ENCODE measurements at places on chromosomes 2 and 18.

GRCh38 chr18:57430079-57431001 is 4.8 kb upstream of the ONECUT2 start:
- no peak for DNase-seq

- DNase-seq = no peak
These were observed at the start of gene CAPN14 for GRCh38 chr2:31217465-31218200. Gene CAPN14 (minus strand): TSS chr2:31217515. CDS start chr2:31205447, 12,068 bp downstream.

DNA sequence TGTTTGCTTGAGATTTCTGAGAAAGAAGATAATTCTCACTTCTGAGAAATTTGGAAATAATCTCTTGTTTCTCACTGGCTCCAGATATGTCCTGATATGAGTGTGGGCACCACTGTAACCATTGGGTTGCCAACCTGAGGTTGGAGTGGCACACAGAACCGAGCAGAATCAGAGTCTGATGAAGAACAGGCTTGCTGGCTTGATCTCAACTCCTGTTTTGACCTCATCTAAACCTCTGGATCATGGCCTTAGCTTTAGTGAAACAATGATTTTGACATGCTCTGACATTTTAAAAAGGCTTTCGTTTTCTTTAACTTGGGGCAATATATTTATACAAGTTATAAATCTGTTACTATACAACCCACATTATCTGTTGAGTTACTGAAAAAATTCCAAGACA is 548.0 kb downstream of the IRS1 start:
- DNase-seq = no peak

DNA sequence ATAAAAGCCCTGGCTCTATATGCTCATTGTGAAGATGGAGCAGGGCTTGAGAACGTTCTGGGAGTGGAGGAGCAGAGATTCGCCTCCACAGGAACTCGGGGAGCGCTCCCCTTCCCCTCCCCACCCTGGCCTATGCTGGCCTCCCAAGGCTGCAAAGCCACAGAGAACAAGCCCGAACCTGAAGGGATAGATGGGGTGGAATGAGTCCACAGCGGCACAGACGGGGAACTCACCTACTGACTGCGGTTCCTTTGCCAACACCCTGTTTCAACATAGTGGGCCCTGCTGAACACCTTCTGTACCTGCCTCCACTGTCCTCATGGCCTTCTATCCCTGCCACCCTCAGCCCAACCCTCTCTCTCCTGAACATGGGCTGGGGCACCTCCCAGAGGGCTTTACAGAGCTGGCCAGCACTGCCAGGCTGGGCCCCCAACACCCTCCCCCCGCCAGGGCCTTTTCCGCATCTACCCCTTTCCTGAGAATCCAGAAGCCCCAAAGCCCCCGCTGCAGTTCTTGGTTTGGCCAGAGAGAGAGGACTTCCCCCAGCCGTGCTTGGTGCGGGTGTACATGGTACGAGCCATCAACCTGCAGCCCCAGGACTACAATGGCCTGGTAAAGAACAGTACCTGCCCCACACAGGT is 41.5 kb downstream of the LMAN2L start:
- DNase-seq = no peak

GRCh38 chr18:55584201-55584600 is 3.8 kb downstream of the TCF4 start:
- DNase-seq = no peak

DNA sequence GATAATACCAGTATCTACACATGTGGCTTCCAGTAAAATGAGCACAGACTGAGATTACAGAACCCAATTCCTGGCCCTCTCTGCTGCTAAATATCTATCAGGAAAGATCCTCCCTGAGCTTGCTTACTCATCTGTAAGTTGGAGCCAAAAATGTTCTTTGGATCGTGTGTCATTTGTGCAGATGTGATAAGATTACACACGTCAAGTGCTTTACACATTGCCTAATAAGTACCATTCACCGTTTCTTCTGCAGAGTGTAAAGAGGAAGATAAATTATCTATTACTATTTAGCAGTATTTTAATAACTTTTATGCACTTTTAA is 23.2 kb upstream of the SLC20A1 start:
- no peak for DNase-seq

DNA sequence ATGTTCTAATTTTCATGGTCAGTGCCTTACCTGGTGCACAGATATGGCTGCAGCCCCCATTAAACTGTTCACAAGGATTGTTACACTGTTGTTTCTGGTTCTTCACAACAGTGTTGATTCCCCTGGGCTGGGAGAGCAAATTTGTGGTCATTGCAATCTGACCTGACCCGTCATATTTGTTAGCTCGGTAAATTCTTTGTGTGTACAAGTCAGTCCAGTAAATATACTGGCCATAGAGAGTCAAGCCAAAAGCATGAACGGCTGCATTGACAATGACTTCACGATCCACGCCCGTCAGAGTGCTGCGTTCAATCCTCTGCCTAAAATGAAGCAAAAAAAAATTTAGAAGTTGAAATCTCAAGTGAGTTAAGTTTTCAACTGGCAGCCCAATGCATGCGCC is 134.6 kb downstream of the DHRS9 start:
- DNase-seq = no peak

GRCh38 chr2:136386046-136386445 is 268.1 kb upstream of the CXCR4 start:
- no peak for DNase-seq

DNA sequence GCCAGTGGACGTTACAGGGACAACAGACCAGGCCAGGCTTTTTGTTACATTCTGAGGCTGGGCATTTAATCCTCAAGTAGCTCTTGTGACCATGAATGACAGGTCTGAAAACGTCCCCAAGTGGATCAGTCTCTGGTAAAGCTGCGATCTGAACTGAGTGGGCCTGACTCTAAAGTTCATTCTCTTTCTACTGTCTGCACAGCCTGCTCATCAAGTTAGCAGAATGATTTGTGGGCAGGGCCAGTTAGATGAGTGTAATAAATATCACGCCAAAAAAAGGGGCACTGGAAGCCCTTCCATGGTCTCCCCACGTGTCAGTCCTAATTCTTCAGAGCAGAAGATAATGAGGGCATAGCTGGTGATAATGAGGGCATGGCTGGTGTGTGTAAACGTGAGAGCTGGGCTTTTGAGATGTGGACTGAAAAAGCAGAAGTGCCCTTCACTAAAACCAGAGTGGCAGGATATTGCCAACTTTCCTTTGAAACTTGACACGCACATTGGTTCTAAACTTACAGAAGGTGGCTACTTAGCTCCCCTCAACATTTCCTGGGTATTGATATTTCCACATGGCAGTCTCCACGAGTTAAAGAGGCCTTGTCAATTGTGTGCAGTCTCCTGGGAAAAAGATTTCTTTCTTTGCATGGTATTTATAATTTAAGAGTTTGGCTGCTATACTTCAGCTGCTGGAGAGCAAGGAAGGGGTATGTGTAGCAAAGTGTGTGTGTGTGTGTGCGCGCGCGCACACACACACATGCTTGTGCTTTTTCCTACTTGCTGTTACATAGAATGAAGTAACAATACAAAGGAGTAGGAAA is 72.7 kb upstream of the LYPD6B start:
- DNase-seq = no peak

DNA sequence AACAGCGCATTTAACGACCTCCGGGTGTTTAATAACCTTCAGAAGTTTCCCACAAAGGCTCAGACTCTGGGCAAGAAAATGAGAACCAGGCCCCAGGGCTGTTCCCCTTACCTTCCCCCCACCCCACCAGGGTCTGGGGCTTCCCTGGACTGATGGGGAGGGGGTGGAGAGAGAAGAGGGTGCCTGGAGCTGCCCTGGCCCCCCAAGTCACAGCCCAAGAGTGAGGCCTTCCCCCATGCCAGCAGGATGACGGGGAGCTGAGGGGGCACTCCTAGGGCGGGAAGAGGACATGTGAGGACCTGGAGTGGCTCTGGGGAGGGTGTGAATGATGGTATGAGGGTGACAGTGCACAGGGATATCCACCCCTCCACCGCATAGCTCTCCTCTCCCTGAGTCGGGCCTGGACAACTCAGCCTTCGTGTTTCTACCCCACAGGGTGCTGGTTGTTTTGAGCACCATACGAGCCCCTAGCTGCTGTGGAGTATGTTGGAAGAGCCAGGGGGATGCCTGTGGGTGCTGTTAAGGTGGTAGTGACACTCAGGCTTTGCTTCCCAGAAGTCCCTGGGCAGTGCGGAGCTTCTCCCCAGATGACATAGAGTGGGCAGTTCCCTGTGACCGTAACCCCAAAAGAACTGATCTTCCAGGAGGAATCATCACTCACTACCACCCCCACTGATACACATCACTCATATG is 3.9 kb downstream of the PKDCC start:
- DNase-seq = no peak

DNA sequence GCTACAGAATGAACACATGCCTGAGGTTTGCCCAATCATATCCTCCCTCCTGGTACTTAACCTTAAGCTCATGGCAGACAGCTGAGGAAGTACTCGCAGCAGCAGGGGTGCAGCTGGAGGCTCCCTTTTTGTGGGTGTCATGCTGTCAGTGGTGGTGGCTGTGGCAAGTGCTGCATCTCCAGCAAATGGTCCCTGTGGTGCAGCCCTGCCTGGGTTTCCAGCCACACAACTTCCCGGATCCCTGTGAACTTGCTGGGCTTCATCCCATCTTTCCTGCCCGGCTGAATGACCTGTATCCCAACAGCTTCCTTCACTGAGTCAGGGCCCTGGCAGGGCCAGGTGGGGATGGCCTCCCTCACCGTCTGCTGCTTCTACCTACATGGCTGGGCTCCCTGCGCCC is 5.0 kb downstream of the TMEM185B start:
- no peak for DNase-seq

- no peak for DNase-seq
These were observed 9.8 kb upstream of the GNLY start for GRCh38 chr2:85684380-85684779.

DNA sequence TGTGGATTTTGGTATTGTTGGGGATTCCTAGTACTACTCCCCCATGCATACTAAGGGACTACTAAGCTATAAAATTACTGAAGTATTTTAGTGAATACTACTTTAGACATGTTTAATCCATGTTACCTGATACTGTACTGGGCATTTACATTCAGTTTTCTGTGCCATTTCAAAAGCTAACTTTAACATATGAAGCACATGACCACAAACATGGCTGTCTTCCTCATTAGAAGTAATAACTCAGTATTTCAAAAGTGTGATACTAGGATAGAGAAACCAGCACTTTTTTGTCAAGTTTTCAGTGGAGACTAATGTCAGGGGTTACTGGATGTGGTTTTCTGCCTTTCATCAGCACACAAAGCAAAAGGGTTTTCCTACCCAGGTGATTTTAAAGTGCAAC is 27.9 kb downstream of the WDR33 start:
- DNase-seq = no peak

- no peak for DNase-seq
These were observed 3.3 kb downstream of the SEMA4C start for GRCh38 chr2:96866586-96866985.

DNA sequence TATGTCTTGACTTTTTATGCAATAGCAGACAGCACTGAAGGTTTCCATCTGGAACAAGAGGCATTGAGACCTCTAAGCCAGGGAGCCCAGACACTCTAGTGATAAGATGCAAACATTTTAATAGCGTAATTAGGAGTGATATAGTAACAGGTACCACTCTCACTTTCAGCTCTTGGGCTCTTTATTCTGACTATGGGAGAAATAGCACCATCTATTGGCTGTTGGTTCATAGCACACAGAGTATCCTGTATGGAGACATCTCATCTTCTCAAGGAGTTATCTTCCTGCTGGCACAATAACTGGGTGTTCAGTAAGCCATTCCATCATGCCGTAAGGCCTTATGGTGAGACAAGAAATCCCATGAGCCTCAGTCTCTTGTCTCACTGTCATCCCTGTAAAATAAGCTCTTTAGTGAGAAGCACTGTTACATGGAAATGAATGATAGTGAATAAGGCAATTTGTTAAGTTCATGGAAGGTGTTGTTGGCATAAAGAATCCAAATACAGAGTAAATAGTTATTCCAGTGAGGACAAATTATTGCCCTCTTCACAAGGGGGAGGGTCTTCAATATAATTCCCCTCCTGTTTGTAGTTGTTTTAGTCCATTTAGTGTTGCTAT is 48.3 kb downstream of the THUMPD2 start:
- no peak for DNase-seq

DNA sequence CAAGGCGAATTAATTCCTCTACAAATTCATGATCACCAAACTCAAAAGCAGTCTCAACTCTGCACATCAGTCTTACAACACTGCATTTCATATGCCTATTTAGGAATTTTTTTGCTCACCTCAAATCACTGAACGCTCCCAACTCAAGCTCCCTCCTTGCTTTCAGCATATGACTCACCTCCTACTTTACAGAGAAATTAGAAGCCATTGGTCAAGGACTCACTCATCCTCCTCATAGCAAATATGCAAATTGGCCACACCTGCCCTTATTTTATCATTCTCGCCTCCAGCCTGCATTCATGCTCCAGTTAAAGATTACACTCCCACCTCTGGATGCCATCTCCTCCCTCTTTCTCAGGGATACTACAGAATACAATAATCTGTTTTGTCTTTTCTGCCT is 148.8 kb downstream of the MBD2 start:
- no peak for DNase-seq

GRCh38 chr18:69102959-69103358 is 297.7 kb upstream of the DOK6 start:
- DNase-seq = no peak

GRCh38 chr2:75614162-75614651 is 32.4 kb upstream of the MRPL19 start:
- DNase-seq = no peak

- no peak for DNase-seq
These were observed 1.6 kb downstream of the PKDCC start for GRCh38 chr2:42049221-42050009.

- DNase-seq = no peak
These were observed 14.8 kb downstream of the MBD2 start for GRCh38 chr18:54209471-54210180.

- no peak for DNase-seq
These were observed 118.9 kb upstream of the FAM136A start for GRCh38 chr2:70420740-70421139.

GRCh38 chr2:3712831-3713503 is 9.6 kb downstream of the DCDC2C start:
- no peak for DNase-seq

GRCh38 chr18:62988471-62988870 is 273.1 kb downstream of the PHLPP1 start:
- no peak for DNase-seq

DNA sequence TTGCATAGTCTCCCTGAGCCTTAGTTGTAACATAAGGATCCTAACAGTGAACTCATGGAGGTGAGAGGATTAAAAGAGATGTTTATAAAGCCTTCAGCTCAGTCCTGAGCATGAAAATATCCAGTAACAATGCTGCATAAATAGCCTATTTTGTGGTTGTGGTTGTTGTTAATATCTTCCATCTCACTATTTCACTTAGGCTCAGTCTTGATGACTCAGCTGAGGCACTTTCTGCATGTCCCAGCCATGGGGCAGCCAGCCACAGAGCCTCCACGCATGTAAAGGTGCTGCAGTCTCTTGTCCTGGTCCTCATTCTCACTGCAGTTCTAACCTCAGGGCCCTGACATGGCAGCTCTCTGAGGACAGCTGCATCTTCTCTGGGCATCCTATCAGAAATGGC is 218.8 kb upstream of the PKDCC start:
- DNase-seq = no peak
